ENCODE measurements at places on chromosomes 6 and 20. TPM values are rescaled to one million over a fixed set of nuclear protein-coding genes. Genes with fewer than 3 reads are reported as not detected.
A peak's percentile ranks its signal among the peaks of the same experiment; 100 is the strongest.

The PERP gene
- polyA plus RNA-seq, result 28.8 TPM

The CYB5R4 gene
- 13.4 TPM for polyA plus RNA-seq

The CPXM1 gene
- polyA plus RNA-seq, result 19.4 TPM

The COL21A1 gene
- polyA plus RNA-seq, result 16.8 TPM

The ENPP5 gene
- 5.0 TPM for polyA plus RNA-seq

The PLCB4 gene
- 11.5 TPM for polyA plus RNA-seq

The HUS1B gene
- polyA plus RNA-seq, result 0.34 TPM

The ATP6V1G2 gene
- 3.8 TPM for polyA plus RNA-seq

The DLK2 gene
- polyA plus RNA-seq, result 0.67 TPM

DNA sequence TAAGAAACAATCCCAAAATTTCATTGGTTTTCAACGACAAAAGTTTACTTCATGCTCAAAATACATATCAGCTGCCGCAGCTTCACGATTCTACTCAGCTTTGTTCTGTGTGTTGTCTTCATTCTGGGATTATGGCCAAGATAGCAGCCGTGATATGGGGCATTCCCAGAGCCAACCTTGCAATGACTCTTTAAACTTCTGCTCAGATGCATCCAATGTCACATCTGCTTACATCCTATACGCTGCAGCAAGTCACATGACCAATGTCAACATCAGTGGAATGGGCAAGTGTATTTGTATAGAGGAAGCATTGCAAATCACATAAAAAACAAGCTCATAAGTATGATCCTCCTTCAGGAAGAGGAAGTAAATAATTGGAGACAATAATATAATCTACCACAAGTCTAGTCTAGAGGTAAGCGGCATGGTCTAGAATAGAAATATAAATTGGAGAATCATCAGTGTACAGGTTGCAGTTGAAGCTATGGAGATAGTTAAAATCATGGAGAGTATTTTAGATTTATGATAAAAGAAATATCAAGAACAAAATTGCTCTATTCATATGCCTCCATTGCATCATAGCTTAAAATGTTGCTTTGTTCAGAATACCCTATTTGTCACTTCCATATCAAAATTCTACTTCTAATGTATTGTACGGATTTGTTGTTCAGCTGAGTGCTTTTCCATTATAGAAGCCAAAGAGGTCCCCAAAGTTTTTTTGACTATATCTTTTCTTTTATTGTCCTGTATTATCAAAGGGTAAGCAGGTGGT lies 7.2 kb upstream of the C6orf141 start:
- DNase-seq, result no peak

DNA sequence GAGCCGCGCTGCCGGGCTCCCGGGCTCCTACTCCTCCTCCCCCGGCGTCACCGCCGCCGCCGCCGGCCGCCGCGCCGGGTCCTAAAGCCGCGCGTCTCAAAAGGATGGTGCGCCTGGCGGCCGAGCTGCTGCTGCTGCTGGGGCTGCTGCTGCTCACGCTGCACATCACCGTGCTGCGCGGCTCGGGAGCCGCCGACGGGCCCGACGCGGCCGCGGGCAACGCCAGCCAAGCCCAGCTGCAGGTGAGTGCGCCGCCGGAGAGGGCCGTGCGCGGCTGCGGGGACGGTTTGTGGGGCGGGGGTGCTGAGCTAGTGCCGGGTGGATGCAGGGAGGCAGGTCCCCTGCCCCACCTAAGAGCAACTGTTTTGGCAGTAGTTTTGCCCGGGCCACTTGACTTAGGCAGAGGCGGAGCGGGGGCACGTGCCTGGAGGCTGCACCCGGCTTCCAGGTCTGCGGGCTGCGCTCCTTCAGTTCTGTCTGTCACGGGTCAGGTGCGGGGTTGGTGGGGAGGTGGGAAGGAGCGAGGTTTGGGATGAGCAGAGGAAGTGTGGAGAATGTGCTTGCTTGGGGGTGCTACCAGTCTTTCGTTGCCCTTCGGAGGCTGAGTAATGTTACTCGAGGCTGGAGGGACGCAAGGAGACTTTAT lies 722 bp downstream of the ISM1 start:
- no peak for DNase-seq

DNA sequence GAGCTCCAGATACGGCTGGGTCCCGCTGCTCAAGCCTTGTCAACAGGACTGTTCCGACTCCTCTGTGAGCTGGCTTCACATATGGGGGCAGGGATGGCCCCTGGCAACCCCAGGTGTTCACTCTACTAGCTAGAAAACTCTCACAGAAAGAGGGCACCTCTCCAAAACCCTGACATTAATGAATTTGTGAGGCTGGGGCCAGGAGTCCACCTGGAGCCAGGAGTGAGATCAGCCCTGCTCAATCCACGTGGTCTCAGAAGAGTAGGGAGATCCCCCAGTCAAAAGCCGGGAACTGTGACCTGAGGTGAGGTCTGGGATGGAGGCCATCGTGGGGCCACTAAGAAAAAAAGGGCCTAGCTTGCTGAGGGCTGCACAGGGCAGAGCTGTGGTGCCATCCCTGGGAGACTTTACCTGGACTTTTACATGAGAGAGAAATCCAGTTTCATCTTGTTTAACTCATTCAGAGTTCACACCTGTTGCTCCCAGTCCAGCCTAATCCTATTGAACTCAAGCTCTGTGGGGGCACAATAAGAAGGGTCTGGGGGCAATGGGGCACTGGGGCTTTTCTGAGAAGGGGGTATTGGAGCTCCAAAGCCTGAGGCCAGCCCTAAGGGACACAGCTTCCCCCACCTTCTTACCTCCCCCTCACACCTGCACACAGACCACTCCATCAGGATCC lies 144.3 kb upstream of the MLN start:
- DNase-seq, result no peak

DNA sequence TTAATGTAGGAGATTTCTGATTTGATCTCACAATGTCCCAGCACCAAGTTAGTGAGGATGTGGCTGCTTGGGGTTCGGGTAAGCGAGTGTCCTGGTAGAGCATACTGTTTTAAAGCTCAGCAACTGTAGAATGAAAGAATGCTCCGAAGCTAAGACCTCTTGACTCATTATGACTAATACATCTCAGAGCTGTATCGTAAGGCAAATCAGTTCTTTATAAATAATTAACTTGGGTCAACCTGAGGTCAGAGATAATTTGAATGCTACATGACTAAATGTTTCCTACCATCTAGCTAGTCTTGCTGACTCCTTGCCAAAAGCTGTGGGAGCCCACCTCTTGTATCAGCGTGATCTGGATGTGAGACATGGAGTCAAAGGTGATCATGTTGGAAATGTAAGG lies 128.8 kb upstream of the PDE7B start:
- DNase-seq, result peak; percentile 35

- no peak for DNase-seq
Measured at GRCh38 chr6:85580878-85581267, 12.8 kb downstream of the SNX14 start.

DNA sequence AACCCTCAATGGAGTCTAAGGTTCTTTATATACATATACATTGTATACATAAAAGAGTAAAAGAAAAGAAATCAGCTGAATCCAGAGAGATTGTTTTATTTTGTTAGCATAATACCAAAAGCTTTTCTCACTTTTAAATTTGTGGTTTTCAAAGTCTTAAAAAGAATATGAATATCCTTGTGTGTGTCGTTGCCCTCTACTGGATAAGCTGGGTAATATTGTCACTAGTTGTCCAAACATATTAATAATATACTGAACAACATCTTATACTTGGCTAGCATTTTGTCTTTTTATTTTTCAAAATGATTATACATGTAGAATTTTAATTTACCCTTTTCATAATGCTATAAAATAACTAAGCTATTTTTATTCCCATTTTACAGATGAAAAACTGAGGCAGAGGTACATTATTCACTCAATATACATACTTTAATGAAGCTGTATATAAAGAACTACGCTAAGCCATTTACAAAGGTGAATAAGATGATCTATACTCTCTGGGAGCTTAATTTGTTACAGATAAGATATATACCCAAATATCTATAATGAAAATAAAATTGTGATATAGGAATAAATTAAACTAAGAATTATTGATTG lies 531.7 kb downstream of the TFAP2B start:
- DNase-seq, result no peak

DNA sequence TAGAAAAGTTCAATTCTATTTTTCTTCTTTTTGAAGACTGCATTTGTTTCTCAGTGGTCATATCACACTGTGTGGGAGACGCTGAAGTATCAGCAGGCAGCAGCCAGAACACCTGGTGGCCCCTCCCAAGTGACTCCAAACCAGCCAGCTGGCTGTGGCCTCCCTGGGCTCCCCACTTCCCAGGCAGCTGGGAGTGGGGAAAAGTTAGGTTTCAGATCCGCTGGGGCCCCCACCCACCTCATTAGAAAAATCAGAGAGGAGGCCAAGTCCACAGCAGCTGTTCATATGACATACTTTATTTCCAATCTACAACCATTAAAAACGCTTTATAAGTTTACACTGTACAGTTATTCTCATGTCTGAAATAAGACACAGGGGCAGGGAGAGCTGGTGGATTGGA lies 3.6 kb upstream of the DSN1 start:
- DNase-seq, result no peak

DNA sequence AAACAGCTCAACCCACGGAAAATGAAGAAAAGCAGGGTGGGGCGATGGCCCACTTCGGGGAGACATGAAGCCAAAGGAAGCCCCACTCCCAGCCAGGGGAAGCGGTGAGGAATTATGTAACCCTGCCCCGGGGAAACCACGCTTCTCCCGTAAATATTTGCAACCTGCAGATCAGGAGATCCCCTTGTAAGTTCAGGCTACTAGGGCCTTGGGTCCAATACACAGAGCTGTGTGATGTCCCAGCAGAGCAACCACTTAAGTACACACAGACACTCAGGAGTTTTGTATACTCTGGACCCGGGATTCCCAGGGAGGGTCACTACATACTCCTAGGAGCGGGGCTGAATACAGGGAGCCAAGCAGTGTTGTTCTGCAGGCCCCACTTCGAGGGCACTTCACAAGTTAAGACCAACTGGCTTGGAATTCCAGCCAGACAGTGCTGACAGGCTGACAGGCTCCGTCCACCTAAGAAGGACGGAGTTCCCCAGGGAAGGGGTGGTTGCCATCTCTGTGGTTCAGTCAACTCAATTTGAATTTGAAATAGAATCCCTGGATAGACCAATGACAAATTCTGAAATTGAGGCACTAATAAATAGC lies 301.4 kb upstream of the THEMIS start:
- DNase-seq, result no peak
